ENCODE measurements at places on chromosomes 7 and 10.

- DNase-seq = no peak
Measured at GRCh38 chr7:139559364-139560105, 36.0 kb downstream of the CLEC2L start.

GRCh38 chr7:132333301-132333700, 243.0 kb downstream of the PLXNA4 start:
- no peak for DNase-seq

- no peak for DNase-seq
Measured at GRCh38 chr7:2716488-2716887, 28.5 kb downstream of the AMZ1 start.

- no peak for DNase-seq
Measured at GRCh38 chr7:4073750-4074149, 608.3 kb upstream of the FOXK1 start.

DNA sequence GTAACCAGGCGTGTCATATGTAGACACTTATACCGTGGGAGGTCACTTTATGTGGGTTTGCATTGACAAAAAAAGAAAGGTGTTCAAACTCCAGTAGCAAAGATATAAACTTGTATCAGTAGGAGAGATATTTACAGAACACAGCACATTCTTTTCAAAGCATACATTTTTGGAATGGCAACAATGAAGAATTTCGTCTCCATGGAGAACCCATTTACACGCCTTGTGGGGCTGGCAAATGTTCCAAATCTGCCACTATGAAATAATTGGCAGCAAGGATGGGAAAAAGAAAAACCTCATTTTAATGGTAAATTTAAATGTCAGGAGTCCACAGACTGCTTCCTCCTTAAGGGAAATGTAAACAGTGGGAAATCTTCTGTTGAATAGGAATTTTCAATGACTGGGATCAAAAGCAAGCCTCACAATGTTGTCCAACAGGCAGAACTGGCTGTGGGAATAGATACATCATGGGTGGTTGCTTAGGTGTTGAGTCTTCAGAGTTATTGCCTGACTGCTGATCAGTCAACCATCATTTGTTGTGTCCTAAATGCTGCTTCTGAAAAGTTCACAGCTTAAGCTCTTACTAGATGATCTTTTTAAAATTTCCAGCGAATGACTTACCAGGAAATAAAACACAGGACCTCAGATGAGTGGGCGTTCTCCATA, 256.6 kb upstream of the SEMA3C start:
- DNase-seq = no peak

DNA sequence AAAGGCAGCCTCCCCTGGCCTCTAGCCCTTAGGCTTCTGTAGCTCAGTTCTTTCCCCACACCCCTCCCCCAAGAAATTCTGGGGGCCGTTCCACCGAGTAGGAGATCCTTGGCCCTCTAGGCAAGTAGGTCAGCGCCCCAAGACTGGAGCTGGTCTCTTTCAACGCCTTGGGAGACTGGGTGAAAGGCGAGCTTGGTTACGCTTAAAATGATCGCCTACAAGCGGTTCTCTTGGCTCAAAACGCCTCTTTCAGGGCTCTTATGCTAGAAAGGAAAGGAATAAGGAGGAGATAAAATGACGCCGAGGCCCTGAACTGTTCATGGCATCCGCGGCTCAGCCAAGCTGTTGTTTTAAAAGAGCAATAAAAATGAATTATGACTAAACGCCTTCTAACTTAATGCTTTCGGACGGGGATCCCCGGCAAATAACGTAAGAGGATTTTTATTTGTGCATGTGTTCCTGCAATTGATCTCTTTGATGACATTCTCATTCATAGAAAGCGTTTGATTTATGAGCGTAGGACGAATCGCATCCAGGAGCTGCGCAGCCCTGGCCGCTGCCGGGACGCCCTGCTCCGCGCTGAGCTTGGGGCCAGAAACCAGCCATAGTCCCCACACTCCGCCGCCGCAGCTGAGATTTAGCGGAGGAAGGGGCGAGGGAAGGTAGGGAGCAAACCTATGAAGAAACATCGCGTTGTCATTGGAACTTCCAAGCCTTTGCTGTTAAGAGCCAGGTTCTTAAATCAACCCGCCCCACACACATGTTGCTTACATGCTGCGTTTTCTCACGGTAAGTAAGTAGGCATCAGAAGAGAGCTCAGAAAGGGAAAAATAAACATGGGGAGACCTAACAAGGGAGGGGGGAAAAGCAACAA, 3.0 kb upstream of the HOXA1 start:
- no peak for DNase-seq

- peak; percentile 21 for DNase-seq
Measured at GRCh38 chr7:134458341-134458805, 527 bp downstream of the AKR1B1 start.

- DNase-seq = no peak
Measured at GRCh38 chr10:98085238-98085637, 49.2 kb upstream of the R3HCC1L start.

GRCh38 chr7:30193336-30193943, 58.7 kb downstream of the MTURN start:
- no peak for DNase-seq

DNA sequence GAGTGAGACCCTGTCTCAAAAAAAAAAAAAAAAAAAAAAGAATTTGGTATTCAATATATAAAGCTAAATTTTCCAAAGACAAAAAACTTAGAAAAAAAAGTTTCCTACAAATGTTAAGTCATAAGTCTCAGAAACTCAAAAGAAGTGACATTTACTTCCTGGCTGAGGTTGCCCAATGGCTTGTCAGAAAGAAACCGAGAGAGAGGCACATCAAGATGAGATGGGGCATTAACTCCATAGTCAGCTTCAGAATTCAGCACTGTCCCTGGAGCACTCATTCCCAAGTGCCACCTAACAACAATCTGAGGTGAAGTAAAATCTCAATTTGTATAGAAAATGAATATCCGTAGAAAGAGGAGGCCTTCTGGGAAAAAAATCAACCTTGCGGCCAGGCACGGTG, 6.8 kb upstream of the SPOCK2 start:
- DNase-seq = no peak

DNA sequence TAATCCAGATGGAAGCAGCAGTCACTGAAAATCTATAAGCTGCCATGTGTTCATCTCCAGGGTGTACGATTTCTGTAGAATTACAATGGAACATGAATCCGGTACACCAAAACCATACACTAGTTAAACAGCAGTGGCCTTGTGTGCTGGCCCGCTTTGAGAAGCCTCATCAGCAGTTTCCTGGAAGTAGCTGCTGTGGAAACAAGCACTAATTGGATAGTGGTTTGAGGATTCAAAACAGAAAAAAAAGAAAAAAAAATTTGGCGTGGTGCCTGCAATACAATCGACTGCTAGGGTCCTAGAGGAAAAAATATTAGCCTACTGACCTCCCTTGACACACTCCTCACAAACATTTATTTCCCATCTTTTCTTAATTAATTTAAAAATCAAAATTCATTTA, 545.9 kb downstream of the SORCS1 start:
- DNase-seq = no peak

GRCh38 chr7:132551439-132551838, 24.8 kb downstream of the PLXNA4 start:
- no peak for DNase-seq

DNA sequence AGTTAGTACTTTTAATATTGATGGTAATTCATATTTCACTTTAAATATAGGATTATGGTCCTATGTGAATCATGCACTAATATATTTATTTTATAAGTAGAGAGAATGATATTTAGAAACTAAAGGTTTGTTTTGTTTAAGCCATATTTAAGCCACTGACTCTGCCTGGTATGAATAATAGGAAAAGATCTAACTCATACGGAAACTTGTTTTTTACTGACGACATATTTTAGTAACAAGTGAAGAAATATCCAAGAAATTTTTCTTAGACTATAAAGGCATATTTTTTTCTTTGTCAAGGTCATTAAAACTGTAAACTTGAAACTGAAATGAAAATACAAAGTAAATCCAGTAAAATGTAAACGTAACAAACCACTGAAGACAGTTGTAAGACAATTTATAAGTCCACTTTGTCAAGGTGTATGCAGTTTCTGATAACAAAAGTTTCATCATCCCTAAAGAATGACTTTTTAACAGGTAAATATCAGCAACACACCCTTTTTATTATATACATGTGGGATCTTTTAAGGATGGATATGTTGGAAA, 147.1 kb downstream of the PHF14 start:
- DNase-seq = no peak

- no peak for DNase-seq
Measured at GRCh38 chr10:6512182-6512581, 67.9 kb downstream of the PRKCQ start.

DNA sequence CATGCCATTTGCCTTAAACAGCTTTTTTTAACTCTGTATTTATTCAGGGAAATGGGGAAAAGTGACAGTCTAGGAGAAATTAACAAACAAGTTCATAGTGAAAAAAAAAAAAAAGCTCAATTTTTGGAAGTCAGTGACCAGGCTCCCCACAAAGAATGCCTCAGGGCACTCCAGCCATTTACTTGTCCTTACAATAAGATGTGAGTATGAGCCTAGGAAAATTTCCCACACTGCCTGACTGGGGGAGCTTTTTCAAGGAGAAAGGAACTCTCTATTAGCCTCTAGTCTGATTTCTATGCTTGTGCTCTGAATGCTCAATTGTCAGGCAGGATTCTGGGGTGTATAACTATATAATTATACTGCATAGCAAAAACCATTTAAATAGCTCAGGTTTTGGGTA, 74.9 kb upstream of the NRBF2 start:
- no peak for DNase-seq

DNA sequence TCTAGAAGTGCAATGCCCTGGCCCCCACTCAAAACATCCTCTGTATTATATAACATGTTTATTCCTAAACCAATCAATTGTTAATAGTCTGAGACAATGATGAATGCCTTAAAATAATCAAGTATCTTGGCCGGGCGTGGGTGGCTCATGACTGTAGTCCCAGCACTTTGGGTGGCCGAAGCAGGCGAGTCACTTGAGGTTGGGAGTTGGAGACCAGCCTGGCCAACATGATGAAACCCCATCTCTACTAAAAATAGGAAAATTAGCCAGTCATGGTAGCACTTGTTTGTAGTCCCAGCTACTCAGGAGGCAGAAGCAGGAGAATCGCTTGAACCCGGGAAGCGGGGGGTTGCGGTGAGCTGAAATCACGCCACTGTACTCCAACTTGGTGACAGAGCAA, 29.4 kb upstream of the CACNA2D1 start:
- no peak for DNase-seq
